Activated effector memory CD4-positive, alpha-beta T cell treated with anti-CD3 and anti-CD28 coated beads, Interleukin-2, amount 50 U/mL, for 16 hours (primary cell): ENCODE measurements at places on chromosomes 6 and 20.

- no peak for DNase-seq
These were observed 184.8 kb upstream of the SASH1 start for GRCh38 chr6:148157841-148158240.

- no peak for DNase-seq
These were observed 2.8 kb upstream of the BTN3A3 start for GRCh38 chr6:26437550-26437949.

DNA sequence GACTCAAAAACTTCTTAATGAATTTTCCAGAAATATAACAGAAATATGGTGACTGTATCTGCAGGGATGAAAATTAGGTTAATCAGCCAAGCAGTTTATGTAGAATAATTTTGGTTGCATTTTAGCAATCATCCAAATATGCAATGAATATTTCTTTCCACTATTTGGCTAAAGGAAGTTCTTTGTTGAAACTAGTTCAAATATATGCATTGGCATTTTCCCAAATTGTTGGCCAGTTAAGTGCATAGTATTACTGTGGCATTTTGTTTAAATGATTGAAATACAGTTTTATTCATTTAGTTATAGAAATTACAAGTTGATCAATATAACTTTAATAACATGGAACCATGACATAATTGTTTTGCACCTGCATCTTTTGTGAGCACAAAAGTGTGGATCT, 115.5 kb downstream of the DOK5 start:
- no peak for DNase-seq

DNA sequence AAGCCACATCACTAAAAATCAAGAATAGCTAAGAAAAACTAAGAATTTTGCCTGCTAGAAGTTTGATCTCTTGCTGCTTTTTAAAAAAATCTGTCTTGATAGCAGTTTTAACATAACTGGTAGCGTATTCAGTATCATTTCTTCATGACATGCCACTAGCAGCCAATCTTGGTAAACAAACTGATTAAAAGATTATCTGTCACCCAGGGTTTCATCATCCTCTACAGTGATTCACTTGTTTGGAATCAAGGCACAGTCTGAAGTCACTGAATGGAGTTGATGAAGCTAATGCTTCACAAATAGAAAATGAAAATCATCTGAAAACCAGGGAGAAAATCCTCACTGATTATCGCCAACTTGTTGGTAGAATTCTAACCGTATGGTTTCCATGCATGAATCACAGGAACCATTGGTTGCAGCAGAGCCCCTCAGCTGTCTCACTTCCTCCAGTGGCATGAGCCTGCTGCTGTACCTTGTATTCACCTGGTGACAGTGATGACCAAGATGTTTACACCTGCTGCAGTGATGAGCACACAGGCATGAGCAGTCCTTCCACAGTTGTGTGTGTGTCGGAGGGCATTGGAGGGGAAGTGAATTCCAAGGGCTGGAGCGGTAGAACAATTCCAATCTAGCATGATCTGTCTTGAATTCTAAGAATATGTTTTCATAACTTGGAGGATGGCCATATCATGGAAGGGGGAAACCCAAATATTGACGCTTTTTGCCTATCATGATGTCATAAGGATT, 275.0 kb downstream of the KHDC1L start:
- no peak for DNase-seq

- DNase-seq: no peak
These were observed 249.2 kb upstream of the RREB1 start for GRCh38 chr6:6858533-6858982.

GRCh38 chr6:21104288-21104687, 489.3 kb upstream of the SOX4 start:
- no peak for DNase-seq

DNA sequence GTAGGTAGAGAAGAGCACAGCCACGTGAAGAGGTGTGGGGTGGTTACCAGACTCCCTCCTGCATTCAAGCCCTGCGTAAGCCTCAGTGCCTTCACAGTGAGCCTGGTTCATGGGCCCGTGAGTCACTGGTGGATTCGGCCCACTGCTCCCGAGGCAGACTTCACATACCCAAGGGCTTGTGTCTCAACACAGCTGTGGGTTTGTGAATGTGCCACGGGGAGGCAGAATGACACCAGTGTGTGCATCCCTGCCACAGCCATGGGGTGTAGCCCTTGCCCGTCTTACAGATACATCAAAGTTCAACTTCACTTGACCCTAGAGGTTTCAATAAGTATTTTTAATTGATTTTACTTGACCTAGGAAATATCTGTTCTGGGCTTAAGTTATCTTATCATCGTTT, 108.5 kb downstream of the MAP3K4 start:
- no peak for DNase-seq

DNA sequence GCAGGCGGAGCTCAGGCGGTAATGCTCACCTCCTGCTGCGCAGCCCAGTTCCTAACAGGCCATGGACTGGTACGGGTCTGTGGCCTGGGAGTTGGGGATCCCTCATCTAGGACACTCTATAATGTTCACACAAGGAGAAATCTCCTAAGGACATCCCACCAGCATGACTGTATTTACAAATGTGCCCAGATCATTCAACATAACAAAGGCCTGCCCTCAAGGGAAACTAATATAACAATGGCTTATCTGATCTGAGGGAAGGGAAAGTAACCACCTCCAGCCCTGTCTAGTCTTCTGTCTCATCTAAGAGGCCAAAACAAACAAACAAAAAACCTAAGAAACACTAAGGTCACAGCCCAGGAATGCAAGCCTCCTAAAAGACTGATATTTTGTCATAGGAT, 232.8 kb downstream of the RNGTT start:
- no peak for DNase-seq

DNA sequence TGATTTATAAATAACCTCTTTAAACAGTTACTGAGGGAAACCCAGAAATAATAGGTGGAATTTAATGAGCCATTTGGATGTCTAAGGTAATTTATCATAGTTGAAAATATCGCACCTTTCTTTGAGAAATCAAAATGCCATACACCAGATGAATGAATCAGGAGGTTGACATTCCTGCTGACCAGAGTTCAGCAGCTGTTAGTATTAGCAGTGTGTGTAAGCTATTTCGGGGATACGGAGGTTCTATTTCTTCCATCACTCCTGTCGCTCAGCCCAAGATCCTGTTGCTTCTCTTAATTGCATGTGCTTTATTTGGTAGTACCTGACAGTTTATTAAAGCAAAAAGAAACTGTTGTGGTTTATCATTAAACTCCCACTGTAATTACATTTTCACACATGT, 67.1 kb downstream of the HDGFL1 start:
- no peak for DNase-seq

DNA sequence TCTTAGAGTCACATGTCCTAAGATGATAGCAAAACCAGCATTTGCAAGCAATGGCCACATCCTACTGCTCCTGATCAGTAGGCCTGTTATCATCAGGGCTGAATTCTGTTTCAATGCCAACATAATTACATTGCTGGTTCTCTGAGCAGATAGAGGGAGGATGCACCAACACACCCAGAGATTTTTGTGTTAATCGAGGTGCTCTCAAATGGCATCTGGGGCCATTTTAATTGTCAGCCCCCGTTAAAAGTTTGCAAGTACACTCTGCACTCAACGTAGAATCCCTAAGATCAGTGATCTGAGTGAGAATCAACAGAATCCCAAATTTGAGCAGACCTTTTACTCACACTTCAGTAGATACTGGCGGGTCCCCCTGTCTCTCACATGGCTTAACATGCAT, 24.8 kb downstream of the ADTRP start:
- DNase-seq: no peak

- no peak for DNase-seq
These were observed 243.3 kb downstream of the NRN1 start for GRCh38 chr6:5763407-5763806.

GRCh38 chr6:112225691-112226090, 28.7 kb downstream of the LAMA4 start:
- no peak for DNase-seq

GRCh38 chr6:10331334-10331968, 83.4 kb downstream of the TFAP2A start:
- DNase-seq: peak; percentile 1

GRCh38 chr6:151693366-151693765, 114.1 kb upstream of the ESR1 start:
- DNase-seq: no peak

GRCh38 chr6:169530752-169531123, 171.1 kb downstream of the WDR27 start:
- no peak for DNase-seq

GRCh38 chr6:54910921-54911320, 64.3 kb downstream of the FAM83B start:
- no peak for DNase-seq

DNA sequence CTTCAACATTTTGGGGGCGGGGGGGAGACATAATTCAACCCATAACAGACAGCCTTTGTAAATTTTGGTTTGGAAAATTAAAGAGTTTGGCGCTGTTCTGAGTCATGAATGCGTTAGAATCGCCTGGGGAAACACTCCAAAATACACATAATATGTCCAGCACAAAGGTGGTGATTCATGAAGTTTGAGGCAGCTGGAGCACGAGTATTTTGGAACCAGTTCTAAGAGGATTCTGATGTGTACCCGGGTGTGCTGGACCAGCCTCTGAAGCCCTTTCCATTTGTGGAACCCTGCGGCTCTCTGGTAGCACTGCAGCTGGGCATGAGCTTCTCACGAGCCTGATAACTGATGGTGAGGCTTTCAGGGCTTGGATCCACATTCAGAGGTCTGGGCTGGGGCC, 4.7 kb downstream of the GMPR start:
- DNase-seq: no peak

- no peak for DNase-seq
These were observed 122.0 kb downstream of the AGPAT4 start for GRCh38 chr6:161151660-161152526.

DNA sequence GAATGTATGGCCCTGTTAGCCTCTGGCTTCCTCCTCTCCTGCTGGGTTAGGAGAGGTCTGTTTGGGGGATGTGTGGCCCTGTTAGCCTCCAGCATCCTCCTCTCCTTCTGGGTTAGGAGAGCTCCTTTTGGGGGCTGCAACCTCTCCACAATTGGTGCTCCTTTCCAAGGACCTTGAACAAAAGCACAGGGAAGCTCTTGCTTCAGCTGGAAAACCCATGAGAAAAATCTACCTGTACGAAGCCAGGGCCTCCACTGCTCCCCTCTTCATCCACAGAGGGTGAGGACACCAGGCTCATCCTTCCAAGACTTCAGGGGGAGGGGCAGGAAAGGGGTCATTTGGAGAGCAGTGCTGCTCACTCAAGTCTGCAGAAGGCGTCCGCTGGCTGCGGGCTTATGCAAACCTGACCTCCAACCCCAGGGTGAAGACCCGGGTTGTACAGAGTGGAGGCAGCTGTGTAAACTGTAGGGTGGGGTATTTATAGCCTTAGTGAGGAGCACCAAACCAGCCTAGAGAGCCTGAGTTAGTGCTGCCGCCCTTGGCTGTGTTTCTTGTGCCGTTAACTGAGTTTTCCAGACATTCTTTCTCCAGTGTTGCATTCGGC, 62.1 kb downstream of the SLC24A3 start:
- no peak for DNase-seq

GRCh38 chr20:42435230-42435629, 754.5 kb downstream of the PTPRT start:
- DNase-seq: no peak

DNA sequence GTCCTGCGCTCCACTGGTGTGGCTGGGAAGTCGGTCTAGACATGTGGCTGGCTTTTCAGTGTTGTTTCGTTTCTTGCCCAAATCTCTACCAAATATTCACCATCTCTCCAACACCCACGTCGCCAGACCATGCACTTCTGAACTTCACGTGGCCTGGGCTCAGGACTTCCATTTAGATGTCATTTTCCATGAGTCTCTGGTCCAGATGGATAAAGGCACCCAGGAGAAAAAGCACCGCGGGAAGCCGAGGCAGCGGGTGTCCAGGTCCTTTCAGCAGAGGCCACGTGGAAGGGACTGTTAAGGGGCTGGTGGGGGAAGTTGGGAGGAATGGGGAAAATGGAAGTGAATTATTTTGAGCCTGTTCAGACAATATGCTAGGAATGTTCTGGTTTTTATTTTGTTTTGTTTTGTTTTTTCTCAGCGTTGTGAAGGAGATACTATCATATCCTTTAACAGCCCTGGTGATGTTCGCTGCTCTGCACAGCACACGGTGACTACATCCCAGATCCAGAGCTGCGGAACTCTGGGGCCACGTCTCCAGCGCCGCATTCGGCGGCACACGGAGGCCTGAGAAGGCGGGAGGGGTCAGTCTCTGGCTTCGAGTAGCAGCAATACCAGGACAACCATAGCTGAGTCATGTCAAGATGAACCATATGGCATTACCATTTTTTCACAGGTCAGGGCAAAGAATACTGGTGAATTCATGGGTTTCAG, 230.3 kb downstream of the THBS2 start:
- no peak for DNase-seq

- no peak for DNase-seq
These were observed 73.0 kb downstream of the TIAM2 start for GRCh38 chr6:155067956-155068615.
